ENCODE measurements at places on chromosomes 12 and 14. TPM values are rescaled to one million over a fixed set of nuclear protein-coding genes. Genes with fewer than 3 reads are reported as not detected.

GRCh38 chr14:81172881-81173280 lies 47.9 kb downstream of the GTF2A1 start:
- peaks cover 22% of the 10 kb centered on the region for H3K4me1 ChIP-seq
- H3K27me3 ChIP-seq, result no peaks in the 10 kb centered on the region
- H3K27ac ChIP-seq, result peak overlapping the region; percentile 8

DNA sequence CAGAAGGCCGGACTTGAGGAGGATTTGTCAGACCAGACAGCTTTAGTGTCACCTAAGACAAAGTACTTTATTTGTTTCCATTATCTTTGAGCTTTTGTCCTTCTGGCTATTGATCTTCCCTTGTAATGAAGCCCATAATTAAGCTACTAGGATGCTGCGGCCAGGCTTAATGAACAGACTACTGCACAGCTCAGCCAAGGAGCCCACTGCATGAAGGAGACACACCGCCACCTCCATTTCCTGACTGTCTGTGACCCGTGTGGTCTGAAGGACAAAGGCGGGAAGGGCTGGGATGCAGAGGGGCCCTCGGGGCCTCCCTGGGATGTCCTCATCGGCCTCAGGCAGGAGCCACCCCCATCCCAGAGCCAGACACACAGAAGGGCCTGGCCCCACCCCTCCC lies 31.0 kb upstream of the GALNT9 start:
- H3K27ac ChIP-seq, result no peak overlapping the region
- H3K4me1 ChIP-seq, result no peaks in the 10 kb centered on the region
- no peak for DNase-seq
- peaks cover 3% of the 10 kb centered on the region for H3K36me3 ChIP-seq

The SLCO1C1 gene
- total RNA-seq, result not detected

- no peak for DNase-seq
- no peaks in the 10 kb centered on the region for H3K36me3 ChIP-seq
- H3K4me1 ChIP-seq, result peaks cover 13% of the 10 kb centered on the region
- H3K4me3 ChIP-seq, result no peak overlapping the region
- peaks cover 35% of the 10 kb centered on the region for H3K27me3 ChIP-seq
- no peak overlapping the region for H3K27ac ChIP-seq
These were observed 386.7 kb upstream of the CCDC196 start for GRCh38 chr14:66099451-66099850.

DNA sequence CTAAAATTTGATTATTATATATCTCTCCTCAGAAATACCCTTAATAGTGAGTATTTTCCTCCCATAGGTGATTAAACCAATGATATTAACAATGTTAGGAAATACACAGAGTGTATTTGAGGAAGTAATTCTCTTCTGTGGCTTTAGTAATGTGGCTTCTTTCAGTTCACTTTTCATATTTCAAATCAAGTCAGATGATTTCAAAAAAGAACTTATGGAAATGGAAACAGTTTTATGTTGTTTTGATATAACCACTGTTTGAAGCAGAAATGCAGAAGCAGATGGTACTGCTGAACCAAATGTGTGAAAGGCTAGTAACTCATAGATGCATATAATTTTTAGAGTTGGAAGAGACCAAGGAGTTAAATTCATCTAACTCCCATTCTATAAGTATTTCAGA lies 1.9 kb upstream of the GPR33 start:
- no peak overlapping the region for H3K27ac ChIP-seq
- no peaks in the 10 kb centered on the region for H3K4me1 ChIP-seq
- no peaks in the 10 kb centered on the region for H3K27me3 ChIP-seq

GRCh38 chr12:89228491-89228890 lies 123.8 kb downstream of the DUSP6 start:
- peaks cover 80% of the 10 kb centered on the region for H3K4me1 ChIP-seq
- no peak for DNase-seq
- H3K27ac ChIP-seq, result peak overlapping the region; percentile 29
- no peak overlapping the region for H3K4me3 ChIP-seq

- no peaks in the 10 kb centered on the region for H3K27me3 ChIP-seq
- no peak overlapping the region for H3K27ac ChIP-seq
- H3K4me3 ChIP-seq, result no peak overlapping the region
- no peak for DNase-seq
- H3K36me3 ChIP-seq, result no peaks in the 10 kb centered on the region
These were observed 17.0 kb downstream of the RNASE10 start for GRCh38 chr14:20522332-20522731.

- H3K4me1 ChIP-seq, result peaks cover 41% of the 10 kb centered on the region
- H3K4me3 ChIP-seq, result no peak overlapping the region
- H3K27ac ChIP-seq, result peak overlapping the region; percentile 34
- peaks cover 53% of the 10 kb centered on the region for H3K36me3 ChIP-seq
- no peak for DNase-seq
- no peaks in the 10 kb centered on the region for H3K27me3 ChIP-seq
These were observed 7.0 kb downstream of the MLF2 start for GRCh38 chr12:6745741-6746525.

DNA sequence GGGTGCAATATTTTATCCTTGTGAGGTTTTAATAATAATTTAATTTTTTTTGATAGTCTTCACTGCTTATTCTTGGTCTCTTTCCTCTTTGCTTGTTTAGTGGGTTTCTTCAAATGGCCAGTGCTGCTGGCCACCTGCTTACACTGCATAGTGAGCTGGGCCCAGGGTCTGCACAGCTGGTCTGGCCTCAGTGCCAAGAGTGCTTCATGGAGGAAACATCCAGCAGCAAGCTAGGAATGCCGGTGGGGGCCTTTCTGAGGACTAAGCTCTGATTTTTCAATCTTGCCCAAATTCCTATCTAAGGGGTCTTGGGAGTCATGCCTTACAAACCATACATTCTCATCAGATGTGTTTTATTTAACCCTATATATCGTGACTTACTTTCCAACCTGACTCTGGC lies 13.3 kb upstream of the BDKRB2 start:
- H3K4me3 ChIP-seq, result no peak overlapping the region
- no peak overlapping the region for H3K27ac ChIP-seq
- DNase-seq, result no peak
- H3K4me1 ChIP-seq, result no peaks in the 10 kb centered on the region
- no peaks in the 10 kb centered on the region for H3K36me3 ChIP-seq

- peak overlapping the region; percentile 89 for H3K4me3 ChIP-seq
- H3K36me3 ChIP-seq, result peaks cover 6% of the 10 kb centered on the region
- peaks cover 42% of the 10 kb centered on the region for H3K4me1 ChIP-seq
- DNase-seq, result no peak
- H3K27me3 ChIP-seq, result no peaks in the 10 kb centered on the region
- H3K27ac ChIP-seq, result peak overlapping the region; percentile 98
These were observed 18.1 kb downstream of the SSH1 start for GRCh38 chr12:108839018-108839889.

DNA sequence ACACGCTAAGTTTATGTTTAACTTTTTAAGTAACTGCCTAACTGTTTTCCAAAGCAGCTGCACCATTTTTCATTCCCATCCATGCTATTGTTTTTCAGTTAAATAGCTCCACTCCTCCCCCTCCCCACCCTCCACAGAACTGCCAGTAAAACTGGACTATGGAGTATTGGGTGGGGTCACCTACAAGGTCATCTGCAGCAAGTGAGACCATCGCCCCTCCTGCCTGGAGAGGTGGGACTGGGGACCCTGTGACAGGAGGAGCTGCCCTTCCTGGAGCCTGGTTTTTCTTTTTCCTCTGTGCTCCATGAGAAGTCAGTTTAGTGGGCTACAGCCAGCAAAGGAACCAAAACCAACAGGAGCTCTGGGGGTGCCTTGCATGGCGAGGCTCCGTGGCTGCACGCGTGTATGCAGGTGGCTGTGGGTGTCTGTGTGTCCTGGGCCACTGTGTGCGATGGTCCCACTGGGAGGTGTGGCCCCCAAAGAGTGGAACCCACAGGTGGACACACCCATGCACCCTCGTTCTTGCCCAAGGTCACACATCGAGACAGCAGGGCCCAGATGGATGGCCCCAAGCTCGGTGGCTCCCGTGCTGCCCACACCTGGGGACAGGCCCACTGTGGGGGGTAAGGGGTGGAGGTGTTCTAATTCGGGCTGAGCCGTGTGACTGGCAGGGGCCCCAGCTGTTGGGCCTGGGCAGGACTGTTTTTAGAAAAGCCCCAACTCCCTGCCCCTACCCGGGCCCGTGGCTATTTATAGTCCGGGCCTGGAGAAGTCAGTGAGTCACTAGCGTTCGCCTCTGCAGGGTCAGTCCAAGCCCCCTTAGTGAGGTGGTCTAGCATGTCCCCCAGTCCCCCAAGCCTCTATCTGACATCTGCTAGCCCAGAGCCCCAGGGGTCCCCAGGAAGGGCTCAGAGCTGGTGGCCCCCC lies 2.3 kb upstream of the ADSS1 start:
- H3K27ac ChIP-seq, result no peak overlapping the region
- no peaks in the 10 kb centered on the region for H3K36me3 ChIP-seq
- no peak for DNase-seq
- H3K4me1 ChIP-seq, result no peaks in the 10 kb centered on the region
- no peak overlapping the region for H3K4me3 ChIP-seq
- H3K27me3 ChIP-seq, result no peaks in the 10 kb centered on the region

DNA sequence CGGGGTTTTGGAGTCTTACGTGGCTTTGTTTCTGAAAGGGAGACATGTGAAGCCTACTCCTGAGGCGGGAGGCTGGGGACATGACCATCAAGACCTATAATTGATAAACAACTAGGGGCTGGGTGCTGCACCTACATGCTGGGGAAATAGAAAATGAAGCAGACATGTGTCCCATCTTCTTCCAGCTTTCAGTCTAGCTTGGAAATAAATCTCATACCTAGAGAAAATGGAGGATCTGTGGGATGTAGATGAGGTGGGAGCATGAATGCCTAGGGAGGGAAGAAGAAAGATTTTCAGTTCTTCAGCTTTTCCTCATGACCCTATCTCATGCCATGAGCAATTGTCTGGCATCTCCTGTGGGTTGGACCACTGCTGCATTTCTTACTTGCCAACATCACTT lies 22.1 kb downstream of the EMP1 start:
- H3K27me3 ChIP-seq, result peaks cover 23% of the 10 kb centered on the region
- no peaks in the 10 kb centered on the region for H3K36me3 ChIP-seq
- H3K4me3 ChIP-seq, result no peak overlapping the region
- H3K27ac ChIP-seq, result no peak overlapping the region
- no peaks in the 10 kb centered on the region for H3K4me1 ChIP-seq
- DNase-seq, result no peak

GRCh38 chr12:68908076-68908475 lies 24.9 kb downstream of the CPM start:
- H3K36me3 ChIP-seq, result no peaks in the 10 kb centered on the region
- no peak overlapping the region for H3K27ac ChIP-seq
- H3K4me1 ChIP-seq, result peaks cover 12% of the 10 kb centered on the region
- no peak overlapping the region for H3K4me3 ChIP-seq

DNA sequence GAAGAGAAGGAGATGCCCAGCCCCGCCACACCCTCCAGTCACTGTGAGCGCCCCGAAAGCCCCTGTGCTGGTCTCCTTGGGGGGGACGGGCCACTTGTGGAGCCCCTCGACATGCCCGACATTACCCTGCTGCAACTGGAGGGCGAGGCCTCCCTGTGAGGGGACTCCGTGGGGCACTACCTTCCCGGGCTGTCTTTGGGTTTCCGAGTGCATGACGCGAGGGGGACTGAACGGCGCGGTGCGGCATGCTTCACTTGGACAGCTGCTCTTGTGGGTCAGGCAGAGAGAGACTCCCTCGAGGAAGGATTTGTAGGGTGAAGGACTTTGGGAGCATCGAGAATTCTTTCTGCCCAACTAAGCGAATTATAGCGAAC lies 1.1 kb downstream of the CCDC184 start:
- H3K4me1 ChIP-seq, result peaks cover 14% of the 10 kb centered on the region
- H3K36me3 ChIP-seq, result no peaks in the 10 kb centered on the region
- no peak for DNase-seq
- no peak overlapping the region for H3K27ac ChIP-seq

The NEUROD4 gene
- total RNA-seq, result not detected

- H3K4me1 ChIP-seq, result peaks cover 13% of the 10 kb centered on the region
- H3K4me3 ChIP-seq, result no peak overlapping the region
- H3K27ac ChIP-seq, result no peak overlapping the region
- no peak for DNase-seq
- no peaks in the 10 kb centered on the region for H3K36me3 ChIP-seq
These were observed 22.4 kb upstream of the PPP1CC start for GRCh38 chr12:110765111-110765510.

GRCh38 chr12:100986595-100987547 lies 192.3 kb downstream of the ANO4 start:
- H3K4me3 ChIP-seq, result no peak overlapping the region
- H3K4me1 ChIP-seq, result no peaks in the 10 kb centered on the region
- no peak overlapping the region for H3K27ac ChIP-seq

DNA sequence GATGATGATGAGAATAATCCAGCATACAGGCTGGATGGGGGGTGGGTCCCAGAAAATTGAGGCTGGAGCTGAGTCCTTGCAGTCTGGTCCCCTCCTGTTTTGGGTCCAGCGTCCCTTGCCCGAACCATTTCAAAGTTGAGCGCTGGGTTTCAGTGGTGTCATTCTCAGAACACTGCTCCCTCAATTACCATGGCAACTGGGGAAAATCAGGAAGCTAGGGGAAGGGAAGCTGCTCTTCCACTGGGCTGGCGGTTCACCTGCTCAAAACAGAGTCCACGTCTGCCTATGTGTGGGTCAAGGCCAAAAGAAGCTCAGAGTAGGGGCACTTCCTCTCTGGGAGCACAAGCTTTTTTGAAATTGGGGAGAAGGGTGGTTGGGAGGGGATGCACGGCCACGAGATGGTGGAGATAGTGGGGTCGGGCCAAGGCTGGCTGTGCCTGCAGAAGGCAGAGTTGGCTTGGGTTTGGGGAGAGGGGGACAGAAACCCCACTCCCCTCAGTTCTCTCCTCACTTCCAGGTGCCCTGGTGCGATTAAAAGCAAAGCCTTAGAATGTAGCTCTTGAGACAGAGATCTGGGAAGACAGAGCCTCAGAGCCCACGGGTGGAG lies 1.7 kb upstream of the NOS1 start:
- no peak overlapping the region for H3K4me3 ChIP-seq
- H3K27me3 ChIP-seq, result peaks cover 42% of the 10 kb centered on the region
- H3K36me3 ChIP-seq, result no peaks in the 10 kb centered on the region
- H3K27ac ChIP-seq, result no peak overlapping the region
- DNase-seq, result no peak

The LMNTD1 gene
- not detected for total RNA-seq

DNA sequence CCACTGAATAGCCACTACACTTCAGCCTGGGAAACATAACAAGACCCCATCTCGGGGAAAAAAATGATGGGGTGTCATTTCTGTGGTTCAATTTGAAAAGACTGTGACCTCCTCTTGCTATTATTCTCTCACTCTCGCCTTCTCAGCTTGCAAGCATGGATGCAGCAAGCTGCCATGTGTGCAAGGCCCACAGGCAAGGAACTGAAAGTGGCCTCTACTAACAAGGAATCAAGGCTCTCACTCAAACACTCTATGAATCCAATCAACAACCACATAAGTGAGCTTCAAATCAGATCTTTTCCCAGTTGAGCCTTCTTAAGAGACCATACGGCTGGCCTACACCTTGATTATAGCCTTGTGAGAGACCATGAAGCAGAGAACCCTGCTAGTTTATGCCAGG lies 17.9 kb upstream of the DHRS7 start:
- H3K27me3 ChIP-seq, result no peaks in the 10 kb centered on the region
- DNase-seq, result no peak
- H3K27ac ChIP-seq, result no peak overlapping the region
- H3K36me3 ChIP-seq, result no peaks in the 10 kb centered on the region
- H3K4me1 ChIP-seq, result peaks cover 31% of the 10 kb centered on the region
- H3K4me3 ChIP-seq, result no peak overlapping the region
